ENCODE measurements at places on chromosomes 12 and 14. TPM values are rescaled to one million over a fixed set of nuclear protein-coding genes. Genes with fewer than 3 reads are reported as not detected.

- H3K4me1 ChIP-seq: peaks cover 5% of the 10 kb centered on the region
- H3K36me3 ChIP-seq: no peaks in the 10 kb centered on the region
- no peak overlapping the region for H3K27ac ChIP-seq
- no peak overlapping the region for H3K4me3 ChIP-seq
- no peak for DNase-seq
- H3K27me3 ChIP-seq: no peaks in the 10 kb centered on the region
Measured at GRCh38 chr12:15627995-15628945, 160.9 kb downstream of the EPS8 start.

The HOXC4 gene
- total RNA-seq: 13.1 TPM

- peak overlapping the region; percentile 19 for H3K4me3 ChIP-seq
- peaks cover 9% of the 10 kb centered on the region for H3K4me1 ChIP-seq
- no peaks in the 10 kb centered on the region for H3K27me3 ChIP-seq
- no peaks in the 10 kb centered on the region for H3K36me3 ChIP-seq
- peak; percentile 98 for DNase-seq
Measured at GRCh38 chr12:55847603-55848291, 5.0 kb upstream of the MMP19 start.

The OAS1 gene
- total RNA-seq: 5.2 TPM

The BTG1 gene
- total RNA-seq: 63.6 TPM

GRCh38 chr14:69901113-69901951, 22.1 kb downstream of the SMOC1 start:
- H3K27me3 ChIP-seq: no peaks in the 10 kb centered on the region
- no peak overlapping the region for H3K4me3 ChIP-seq
- no peak for DNase-seq
- H3K4me1 ChIP-seq: no peaks in the 10 kb centered on the region
- H3K36me3 ChIP-seq: no peaks in the 10 kb centered on the region
- H3K27ac ChIP-seq: no peak overlapping the region

DNA sequence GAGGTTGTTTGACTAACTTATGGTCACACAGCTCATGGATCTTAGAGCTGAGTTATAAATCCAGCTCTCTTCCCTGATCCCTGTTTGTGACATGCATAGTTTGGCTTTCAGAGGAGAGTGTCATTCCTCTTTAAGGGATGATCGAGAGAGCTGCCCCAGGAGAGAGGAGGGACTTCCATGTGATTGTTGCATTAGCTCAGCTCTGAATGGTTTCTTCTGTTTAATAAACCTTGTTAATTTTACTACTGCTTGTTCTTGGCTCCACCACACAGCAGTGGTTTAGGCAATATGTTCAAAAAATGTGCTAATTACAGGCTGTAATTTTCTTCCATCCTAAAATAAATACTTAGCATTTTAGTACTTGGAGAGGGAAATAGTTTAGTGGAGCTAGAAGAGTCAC, 152.5 kb downstream of the C12orf75 start:
- H3K27me3 ChIP-seq: no peaks in the 10 kb centered on the region
- no peak overlapping the region for H3K4me3 ChIP-seq
- DNase-seq: no peak
- no peak overlapping the region for H3K27ac ChIP-seq

The HOXC11 gene
- total RNA-seq: not detected

DNA sequence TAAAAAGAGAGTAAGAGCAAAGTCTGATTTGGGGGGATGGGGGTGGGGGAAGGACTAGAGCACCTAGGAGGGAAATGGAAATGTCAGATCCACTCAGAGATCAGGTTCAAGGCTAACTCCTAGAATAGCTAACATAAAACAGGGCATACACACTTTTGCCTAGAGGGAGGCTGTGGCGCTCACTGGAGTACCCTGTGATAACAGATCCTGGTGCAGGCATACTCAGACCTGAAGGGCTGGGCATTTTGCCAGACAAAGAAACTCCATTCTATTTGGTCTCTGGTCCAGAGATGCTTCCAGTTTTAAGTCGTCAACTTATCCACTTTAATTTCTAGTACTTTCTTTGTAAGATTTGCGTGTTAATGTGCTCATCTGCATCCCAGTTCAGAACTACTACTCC, 5.8 kb downstream of the CTDSP2 start:
- peak overlapping the region; percentile 7 for H3K4me3 ChIP-seq
- peaks cover 37% of the 10 kb centered on the region for H3K4me1 ChIP-seq
- DNase-seq: no peak
- no peaks in the 10 kb centered on the region for H3K36me3 ChIP-seq
- H3K27ac ChIP-seq: no peak overlapping the region

- no peaks in the 10 kb centered on the region for H3K36me3 ChIP-seq
- DNase-seq: no peak
- H3K27ac ChIP-seq: no peak overlapping the region
- H3K27me3 ChIP-seq: no peaks in the 10 kb centered on the region
- H3K4me3 ChIP-seq: no peak overlapping the region
- no peaks in the 10 kb centered on the region for H3K4me1 ChIP-seq
Measured at GRCh38 chr14:29403091-29403490, 524.6 kb downstream of the PRKD1 start.

The OTOGL gene
- total RNA-seq: not detected

Data from ovary (tissue), 10 donors.